ENCODE measurements at places on chromosomes 1 and 21.

GRCh38 chr21:41926117-41926806, 27.6 kb downstream of the C2CD2 start:
- no peak for DNase-seq

DNA sequence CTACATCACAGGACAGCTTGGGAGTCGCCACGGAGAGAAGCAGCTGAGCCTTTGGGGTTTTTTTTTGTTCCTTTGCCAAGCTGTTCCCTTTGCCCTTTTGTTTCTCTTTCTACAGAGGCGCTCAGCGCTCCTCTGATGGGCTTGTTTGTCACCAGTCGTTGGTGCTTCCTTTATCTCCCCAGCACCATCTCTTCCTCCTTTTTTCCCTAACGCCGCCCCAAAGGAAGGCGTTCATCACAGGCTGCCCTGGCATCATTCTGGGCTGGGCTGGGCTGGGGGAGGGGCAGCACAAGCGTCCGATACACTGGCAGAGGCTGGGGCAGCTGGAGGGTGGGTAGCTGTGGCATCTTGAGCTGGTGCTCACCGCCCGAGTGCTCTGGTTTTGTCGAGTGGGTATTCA, 10.5 kb downstream of the IGSF21 start:
- DNase-seq: no peak

DNA sequence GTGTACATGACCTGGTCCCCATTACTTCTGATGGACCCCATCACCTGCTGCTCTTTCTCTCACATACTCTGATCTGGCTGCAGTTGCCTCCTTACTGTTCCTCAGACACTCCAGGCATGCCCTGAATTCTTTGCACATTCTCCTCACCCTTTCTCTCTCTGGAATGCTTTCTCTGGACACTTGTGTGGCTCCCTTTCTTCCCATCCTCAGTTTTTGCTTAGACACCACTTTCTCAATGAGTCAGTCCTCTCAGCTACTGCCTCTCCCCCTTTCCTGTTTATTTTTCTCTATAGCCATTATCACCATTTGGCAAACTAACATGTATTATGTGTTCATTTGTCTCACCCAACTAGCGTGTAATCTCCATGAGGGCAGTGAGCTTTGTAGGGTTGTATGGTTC, 28.1 kb downstream of the PLXNA2 start:
- DNase-seq: no peak

GRCh38 chr1:23122796-23123195, 45.9 kb downstream of the LUZP1 start:
- DNase-seq: no peak

DNA sequence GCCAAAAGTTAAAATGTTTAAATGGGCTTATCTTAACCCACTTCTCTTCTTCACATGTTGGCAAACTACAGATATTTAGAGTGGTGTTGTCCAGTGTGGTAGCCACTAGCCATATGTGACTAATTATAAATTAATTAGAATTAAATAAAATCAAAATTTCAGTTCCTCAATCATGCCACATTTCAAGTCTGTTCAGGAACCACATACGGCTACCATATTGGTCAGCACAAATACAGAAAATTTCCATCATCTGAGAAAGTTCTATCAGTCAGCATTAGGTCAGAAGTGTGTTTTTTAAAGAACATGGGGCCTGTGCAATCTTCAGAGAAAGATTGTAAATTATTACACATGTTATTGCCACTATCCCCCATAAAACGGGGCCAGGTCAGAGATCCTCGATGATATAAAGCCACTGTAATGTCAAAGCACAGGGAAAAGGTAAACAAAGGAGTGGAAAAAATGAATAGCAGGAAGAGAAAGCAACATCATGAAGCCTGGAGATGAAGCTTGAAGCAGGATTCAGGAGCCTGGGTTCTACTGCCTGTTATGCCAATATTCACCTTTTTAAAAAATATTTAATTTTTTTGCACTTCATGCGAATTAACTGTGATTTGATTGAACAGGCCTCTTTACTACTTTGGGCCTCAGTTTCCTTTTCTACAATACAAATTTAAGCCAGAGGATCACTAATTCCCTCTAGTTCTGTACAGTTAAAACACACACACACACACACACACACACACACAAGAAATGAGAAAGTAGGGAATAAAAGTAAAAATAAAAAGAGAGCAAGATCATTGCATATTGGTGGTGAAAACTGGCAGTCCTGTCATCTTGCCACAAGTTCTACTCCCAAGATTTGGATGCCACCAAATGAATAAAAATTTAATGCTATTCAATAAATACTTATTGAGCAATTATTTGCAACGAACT, 2.3 kb downstream of the RSBN1 start:
- peak; percentile 20 for DNase-seq

DNA sequence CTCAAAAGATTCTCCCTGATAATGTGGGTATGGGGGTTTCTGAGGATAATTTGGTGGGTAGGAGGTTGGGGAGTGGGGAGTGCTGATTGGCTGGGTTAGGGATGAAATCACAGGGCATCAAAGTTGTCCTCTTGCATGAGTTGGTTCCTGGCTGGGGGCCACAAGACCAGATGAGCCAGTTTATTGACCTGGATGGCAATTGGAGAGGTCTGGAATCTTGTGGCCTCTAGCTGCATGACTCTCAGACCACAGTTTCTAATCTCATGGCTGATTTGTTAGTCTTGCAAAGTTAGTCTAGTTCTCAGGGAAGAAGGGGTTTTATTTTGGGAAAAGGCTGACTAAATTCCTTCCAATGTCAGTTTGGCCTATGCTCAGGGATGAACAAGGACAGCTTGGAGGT, 3.3 kb upstream of the GBP1 start:
- no peak for DNase-seq

DNA sequence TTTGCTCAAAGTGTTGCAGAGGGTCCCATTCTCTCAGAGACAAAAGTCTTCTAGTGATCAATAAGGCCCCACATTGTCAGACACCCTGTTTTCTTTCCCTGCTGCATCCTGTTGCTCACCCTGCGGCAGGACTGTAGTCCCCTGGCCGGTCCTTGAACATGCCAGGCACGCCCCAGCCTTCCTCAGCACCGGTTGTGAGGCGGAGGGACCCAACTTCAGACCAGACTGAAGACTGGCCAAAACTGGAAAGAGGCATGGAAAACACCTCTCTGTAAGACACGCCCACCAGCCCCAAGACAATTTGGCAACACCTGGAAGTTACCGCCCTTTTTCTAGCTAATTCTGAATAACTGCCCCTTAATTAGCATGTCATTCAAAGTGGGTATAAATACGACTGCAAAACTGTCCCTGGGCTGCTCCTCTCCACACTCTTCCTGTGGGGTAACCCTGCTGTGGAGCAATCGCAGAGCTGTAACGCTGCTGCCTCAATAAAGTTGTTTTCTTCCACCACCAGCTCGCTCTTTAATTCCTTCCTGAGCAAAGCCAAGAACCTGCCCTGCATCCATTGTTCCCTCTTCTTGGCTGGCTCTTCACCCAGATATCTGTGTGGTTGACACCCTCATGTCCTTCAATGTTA, 23.8 kb downstream of the PLA2G2A start:
- DNase-seq: no peak

- peak; percentile 39 for DNase-seq
Observed at GRCh38 chr1:1432274-1432950, 3.1 kb upstream of the VWA1 start.

GRCh38 chr1:24989082-24989481, 59.0 kb upstream of the RUNX3 start:
- DNase-seq: no peak

GRCh38 chr21:40445349-40445921, 401.5 kb downstream of the DSCAM start:
- no peak for DNase-seq

- peak; percentile 87 for DNase-seq
Observed at GRCh38 chr1:233613252-233614172, at the start of gene KCNK1. KCNK1 (plus strand) TSS chr1:233614106; CDS start chr1:233614172, 66 bp downstream.

- no peak for DNase-seq
Observed at GRCh38 chr1:56585985-56586384, 6.6 kb upstream of the PLPP3 start.

DNA sequence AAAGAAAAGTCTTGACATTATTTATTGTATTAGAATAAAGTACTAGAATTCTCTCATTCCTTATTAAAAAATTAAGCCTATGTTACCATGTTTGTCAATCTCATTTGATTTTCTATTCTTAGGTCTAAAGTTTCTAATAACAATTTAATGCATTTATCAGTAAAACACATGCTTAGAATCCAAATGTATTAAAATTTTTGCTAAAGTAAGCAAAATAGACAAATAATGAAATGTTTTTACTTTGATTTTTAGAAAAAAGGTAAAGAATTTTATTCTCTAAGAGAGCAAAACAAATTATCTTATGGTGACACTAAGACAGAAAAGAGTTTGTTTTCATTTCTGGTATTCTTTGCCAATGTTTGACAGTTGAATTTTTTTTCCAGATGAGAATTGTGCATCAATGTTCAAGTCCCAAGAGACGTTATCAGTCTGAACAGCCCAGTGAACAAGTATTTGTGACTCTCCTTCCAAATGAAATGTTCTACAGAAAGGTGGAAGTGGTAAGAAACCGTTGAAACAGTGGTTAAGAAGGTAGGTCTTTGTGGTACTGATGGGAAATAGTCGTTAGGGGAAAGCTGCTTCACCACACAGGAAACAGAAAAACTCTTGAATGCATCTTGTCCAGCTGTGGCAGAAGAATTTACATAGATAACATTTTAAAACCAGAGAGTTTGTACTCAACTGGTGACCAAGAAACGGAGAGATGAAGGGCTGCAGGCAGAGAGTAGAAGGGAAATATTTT, 402.5 kb downstream of the PTPRC start:
- DNase-seq: no peak

DNA sequence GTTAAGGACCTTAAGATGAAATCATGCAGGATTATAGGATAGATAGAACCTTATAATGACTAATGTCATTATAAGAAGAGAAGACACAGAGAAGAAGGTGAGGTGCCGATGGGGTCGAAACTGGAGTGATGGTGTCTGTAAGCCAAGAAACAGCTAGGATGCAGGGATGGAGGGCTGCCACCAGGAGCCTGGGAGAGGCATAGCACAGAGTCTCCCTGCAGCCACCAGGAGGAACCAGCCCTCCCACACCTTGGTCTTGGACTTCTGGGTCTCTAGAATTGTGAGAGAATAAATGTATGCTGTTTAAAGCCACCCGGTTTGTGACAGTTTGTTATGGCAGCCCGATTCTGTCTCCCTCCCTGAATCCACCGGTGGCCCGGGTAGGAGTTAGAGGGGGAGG, 337.2 kb upstream of the AJAP1 start:
- DNase-seq: no peak

GRCh38 chr1:33388805-33389771, 41.8 kb downstream of the PHC2 start:
- no peak for DNase-seq

- DNase-seq: no peak
Observed at GRCh38 chr1:23085696-23086095, 66.4 kb downstream of the KDM1A start.

- DNase-seq: no peak
Observed at GRCh38 chr1:108703939-108704338, 8.8 kb upstream of the FNDC7 start.

DNA sequence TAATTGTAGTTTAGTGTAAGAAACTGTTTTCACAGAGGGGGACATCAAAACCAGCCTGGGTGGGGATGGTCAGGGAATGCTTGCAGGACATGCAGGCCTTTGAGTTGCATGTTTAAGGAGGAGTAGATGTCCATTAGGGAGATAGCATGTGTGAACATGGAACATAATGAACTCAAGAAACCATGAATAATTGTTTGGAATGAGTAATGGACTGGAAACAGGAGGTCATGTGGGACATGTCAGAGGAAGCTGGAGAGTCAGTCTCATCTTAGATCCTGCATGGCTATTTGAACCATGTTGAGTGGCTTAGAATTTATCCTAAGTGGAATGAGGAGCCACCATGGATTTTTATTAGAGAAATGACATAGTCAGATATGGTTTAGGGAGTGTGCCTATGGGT, 86.4 kb downstream of the RPE65 start:
- DNase-seq: no peak

GRCh38 chr1:82264802-82265201, 464.1 kb downstream of the ADGRL2 start:
- DNase-seq: no peak

DNA sequence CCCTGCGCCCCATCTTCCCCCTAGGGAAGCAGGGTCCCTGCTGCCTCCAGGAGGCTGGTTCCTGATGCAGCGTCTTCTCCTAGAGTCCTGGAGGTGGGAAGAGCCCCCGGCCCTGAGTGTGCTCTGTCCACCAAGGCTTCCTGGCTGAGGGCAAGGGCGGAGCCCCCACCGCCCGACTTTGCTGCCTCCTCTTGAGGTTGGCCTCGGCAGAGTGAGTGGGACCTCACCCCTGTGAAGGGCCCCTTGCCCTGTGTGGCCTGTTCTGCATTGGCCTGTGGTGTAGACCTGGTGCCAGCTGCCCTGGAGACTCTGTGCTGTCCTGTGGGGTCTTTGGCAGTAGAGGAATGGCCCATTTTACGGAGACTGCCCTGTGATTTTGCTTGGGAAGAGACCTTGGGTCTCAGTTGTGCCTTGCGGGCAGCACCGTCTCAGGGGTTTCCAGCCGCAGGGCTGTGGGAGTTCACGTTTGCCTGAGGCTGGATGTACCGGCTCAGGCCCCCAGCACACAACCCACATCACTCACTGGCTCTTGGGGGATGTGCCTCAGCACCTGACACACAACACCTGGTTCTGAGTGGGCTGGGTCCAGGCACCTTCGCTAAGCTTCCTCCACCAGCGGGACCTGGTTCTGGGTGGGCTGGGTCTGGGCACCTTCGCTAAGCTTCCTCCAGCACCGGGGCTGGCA, 73.6 kb downstream of the SKI start:
- no peak for DNase-seq

- DNase-seq: no peak
Observed at GRCh38 chr1:59378621-59379370, 81.9 kb downstream of the FGGY start.

GRCh38 chr1:29827237-29827750, 591.0 kb downstream of the PTPRU start:
- no peak for DNase-seq

DNA sequence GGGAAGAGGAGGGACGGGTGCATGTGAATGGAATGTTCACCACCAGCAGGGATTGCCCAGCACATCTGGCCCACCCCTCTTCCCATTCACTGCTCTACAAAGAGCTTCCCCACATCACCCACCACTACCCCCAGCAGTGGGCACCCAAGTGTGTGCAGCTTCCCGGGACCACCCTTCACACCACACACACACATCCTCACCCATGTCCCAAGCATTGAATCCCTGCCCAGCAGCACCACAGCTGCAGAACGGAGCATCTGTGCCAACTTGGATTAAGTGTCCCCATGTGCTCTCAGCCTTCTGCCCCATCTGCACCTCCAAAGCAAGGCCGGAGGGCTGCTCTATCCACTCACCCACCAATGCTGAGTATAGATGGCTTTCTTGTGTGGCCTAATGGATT, 141.4 kb downstream of the PSMG1 start:
- DNase-seq: no peak

- DNase-seq: no peak
Observed at GRCh38 chr21:28798798-28799197, 193.9 kb downstream of the LTN1 start.

DNA sequence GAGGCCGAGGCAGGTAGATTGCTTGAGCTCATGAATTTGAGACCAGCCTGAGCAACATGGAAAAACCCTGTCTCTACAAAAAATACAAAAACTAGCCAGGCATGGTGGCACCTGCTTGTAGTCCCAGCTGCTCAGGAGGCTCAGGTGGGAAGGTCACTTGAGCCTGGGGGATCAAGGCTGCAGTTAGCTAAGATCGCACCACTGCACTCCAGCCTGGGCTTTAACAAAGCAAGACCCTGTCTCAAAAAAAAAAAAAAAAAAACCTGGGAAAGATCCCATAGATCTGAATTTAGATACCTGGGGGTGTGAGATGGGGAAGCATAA, 32.9 kb downstream of the NIBAN1 start:
- no peak for DNase-seq

Data from left colon (tissue), 2 donors.